NCI-H2081 (cell line): ENCODE measurements at places on chromosomes 3 and 15.

DNA sequence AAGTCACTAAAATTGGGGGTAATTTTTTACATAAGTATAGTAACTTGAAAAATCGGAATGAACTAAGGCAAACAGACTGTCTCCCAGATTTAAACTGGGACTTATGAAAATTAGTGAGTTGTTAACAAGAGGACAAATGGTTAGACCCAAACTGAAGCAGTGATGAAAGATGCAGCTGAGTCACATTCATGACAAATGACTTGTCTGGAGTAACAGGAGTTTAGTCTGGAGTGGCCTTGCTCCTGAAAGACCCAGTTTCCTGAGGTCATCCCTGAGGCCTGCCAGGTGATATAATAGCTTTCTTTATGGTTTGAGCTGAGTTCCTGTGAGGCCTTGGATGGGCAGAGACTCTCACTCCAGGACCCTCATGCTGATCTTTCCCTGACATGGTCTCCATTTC is 9.6 kb upstream of the CTDSPL start:
- no peak for DNase-seq

DNA sequence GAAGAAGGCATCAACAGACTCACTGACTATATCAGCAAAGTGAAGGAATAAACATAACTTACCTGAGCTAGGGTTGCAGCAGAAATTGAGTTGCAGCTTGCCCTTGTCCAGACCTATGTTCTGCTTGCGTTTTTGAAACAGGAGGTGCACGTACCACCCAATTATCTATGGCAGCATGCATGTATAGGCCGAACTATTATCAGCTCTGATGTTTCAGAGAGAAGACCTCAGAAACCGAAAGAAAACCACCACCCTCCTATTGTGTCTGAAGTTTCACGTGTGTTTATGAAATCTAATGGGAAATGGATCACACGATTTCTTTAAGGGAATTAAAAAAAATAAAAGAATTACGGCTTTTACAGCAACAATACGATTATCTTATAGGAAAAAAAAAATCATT is 17.8 kb downstream of the LMOD3 start:
- no peak for DNase-seq

GRCh38 chr15:48458876-48459275 is 127.6 kb downstream of the DUT start:
- DNase-seq = no peak

DNA sequence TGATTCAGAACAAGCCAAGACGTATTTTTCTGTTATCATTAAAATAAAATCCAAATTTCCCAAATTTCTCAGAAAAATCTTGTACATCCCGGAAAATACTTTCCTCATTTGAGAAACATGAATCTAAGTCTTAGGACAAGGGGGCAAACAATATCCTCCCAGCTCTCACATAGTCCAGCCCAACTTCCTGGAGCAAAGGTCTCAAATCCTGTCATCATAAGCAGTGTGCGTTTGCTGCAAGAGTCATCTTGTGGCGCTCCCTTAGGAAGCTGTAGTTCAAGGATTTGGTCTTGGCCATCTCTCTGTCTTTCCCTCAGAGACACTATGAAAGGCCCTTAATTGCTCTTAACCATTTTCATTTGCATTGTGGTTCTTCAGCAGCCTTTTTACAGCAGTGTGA is 57.5 kb upstream of the GSK3B start:
- no peak for DNase-seq

DNA sequence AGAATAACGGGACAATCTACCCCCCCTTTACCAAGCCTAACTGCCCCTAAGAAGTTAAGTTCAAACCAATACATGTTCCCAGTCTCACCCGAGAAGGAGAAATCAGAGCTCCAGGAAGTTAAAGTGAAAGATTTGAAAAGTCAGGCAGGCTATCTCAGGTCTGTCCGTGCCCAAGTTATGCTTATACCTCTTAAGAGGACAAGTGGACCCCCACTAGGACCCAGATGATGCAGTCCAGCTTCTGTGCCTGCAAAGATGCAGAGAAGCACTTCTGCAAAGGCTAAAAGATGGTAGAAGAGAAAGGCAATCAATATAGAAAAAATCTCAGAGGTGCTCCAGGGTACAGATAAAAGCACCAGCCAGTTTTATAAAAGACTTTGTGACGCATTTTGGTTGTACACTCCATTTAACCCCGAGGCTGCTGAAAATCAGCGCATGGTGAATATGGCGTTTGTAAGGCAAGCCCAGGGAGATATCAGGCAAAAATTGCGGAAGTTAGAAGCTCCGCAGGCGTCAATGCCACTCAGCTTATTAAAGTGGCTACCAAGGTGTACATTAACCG is 9.8 kb upstream of the SLC9C1 start:
- no peak for DNase-seq

DNA sequence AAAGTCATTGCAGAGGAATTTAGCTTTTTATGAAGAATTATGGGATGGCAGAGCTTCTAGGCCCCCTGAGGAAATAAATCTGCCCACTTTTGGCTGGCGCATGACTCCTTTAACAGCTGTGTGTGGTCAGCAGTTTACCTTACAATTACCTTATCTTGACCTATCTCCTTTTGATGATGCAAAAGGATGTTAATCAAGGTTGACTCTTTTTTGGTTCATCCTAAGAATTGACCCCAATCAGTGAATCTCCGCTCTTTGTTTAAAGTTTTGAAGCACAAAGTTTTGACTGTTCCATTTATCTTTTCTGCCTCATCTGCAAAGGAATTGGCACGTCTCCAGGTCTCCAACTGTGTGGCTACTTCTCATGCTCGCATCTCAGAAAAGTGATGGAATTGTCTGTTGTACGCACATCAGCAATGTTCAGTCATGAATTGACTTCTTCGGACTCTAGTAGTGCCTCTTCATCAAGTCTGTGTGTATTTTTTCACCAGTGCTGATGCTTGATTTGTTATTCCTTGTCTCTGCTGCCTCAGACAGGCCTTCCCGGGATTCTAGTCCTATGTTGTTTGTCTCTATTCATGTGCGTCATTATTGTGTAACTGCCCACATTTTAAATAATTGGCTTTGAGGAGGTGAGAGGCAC is 196.2 kb upstream of the CFAP20DC start:
- DNase-seq = no peak

DNA sequence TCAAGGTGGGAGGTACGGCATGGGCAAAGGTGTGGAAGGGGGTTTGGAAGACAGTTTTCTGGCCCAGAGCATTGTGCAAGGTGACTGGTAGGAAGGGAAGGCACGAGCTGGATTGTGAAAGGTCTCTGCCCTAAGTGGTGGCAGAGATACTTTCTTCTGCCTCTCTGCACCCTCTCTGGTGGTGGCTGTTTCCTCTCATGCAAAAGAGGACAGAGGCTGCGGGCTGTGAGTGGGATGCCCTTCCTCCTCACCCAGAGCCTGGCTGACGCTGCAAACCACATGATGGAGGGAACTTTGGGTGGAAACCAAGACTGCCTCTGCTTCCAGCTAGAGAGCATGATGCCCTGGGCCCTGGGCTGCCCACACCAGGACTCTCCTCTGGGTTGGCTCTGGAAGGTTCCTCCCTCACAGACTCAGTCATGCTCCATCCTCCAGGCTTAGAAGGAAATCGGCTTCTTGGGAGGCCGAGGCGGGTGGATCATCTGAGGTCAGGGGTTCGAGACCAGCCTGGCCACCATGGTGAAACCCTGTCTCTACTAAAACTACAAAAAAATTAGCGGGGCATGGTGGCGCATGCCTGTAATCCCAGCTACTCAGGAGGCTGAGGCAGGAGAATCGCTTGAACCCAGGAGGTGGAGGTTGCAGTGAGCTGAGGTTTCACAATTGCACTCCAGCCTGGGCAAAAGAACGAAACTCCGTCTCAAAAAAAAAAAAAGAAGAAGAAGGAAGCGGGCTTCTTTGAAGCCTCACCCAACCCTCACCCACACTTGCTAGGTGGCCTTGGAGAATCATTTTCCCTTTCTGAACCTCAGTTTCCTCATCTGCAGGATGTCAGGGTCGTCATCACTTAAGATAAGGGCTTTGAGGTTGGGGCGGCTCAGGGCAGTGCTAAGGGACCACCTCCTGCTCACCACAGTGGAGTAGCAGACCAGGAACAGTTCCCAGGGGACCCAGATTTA is 8.3 kb downstream of the PSTPIP1 start:
- DNase-seq = no peak

- no peak for DNase-seq
Observed at GRCh38 chr3:37993820-37994638, 3.4 kb downstream of the VILL start.

- no peak for DNase-seq
Observed at GRCh38 chr3:42165211-42165610, 74.1 kb downstream of the TRAK1 start.

- no peak for DNase-seq
Observed at GRCh38 chr3:16239780-16240179, 25.0 kb downstream of the DPH3 start.

GRCh38 chr3:62587169-62587568 is 213.8 kb upstream of the FEZF2 start:
- DNase-seq = no peak

DNA sequence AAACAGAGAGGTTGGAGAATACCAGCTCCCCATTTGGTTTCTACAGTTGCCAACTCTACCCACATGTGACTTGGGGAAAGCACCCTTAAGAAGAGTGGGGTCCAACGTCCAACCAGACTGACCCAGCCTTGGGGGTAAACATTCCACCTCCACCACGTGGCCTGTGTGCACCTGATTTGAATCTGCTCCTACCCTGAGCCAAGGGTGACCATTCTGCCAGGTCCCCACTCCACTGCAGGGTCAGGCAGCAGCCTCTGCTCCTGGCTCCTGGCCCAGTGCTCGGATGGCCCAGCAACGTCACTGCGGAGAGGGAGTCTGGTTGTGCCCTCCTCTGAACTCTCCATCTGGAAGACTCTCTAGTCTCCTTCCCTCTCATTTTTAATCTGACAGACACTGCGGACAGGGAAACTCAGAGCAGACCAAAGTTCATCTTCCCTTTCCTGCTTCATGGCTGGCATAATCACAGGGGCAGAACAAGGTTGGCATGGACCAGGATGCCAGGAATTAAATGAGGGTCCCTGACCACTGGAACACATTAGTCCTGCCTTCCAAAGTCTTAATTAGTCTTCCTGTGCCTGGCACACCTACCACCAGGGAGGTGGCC is 29.4 kb downstream of the FHIT start:
- DNase-seq = no peak

DNA sequence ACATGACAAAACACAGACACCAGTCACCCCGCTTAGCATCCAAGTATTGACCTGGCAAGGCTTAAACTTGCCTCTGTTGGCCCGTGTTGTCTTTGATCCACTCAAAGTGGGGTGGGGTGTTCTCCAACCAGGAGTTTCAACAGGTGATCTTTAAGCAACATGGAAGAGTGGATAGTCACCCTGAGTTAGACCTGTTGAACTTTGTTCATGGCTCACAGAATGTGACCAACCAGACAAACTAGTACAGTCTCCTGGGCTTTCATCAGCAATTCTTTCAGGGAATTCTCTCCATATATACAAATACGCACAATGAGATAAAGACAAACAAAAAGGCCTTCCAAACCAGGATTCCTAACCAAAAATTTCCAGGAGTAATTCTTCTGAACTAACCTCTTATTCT is 11.9 kb downstream of the LEKR1 start:
- no peak for DNase-seq
